ENCODE measurements at places on chromosomes 1 and 21. TPM values are rescaled to one million over a fixed set of nuclear protein-coding genes. Genes with fewer than 3 reads are reported as not detected.

The QSOX1 gene
- 49.8 TPM for polyA plus RNA-seq

The FAM163A gene
- 0.21 TPM for polyA plus RNA-seq

The TMEM54 gene
- polyA plus RNA-seq, result 2.1 TPM

The ORC1 gene
- polyA plus RNA-seq, result 0.48 TPM

The C1QC gene
- not detected for polyA plus RNA-seq

The ZFYVE9 gene
- 21.6 TPM for polyA plus RNA-seq

The CCDC185 gene
- not detected for polyA plus RNA-seq

The HOOK1 gene
- 27.5 TPM for polyA plus RNA-seq

The BARHL2 gene
- not detected for polyA plus RNA-seq

The DMBX1 gene
- polyA plus RNA-seq, result not detected

The NBPF4 gene
- polyA plus RNA-seq, result not detected

The LRRC38 gene
- polyA plus RNA-seq, result not detected

The SERPINC1 gene
- not detected for polyA plus RNA-seq

The OR2T29 gene
- polyA plus RNA-seq, result not detected

The TSPEAR gene
- not detected for polyA plus RNA-seq

The JAM2 gene
- polyA plus RNA-seq, result 1.1 TPM

The SMIM11 gene
- polyA plus RNA-seq, result 100 TPM

The ANKRD45 gene
- 9.9 TPM for polyA plus RNA-seq

The C4BPA gene
- not detected for polyA plus RNA-seq

The PIGR gene
- polyA plus RNA-seq, result not detected

The COL9A2 gene
- 1.3 TPM for polyA plus RNA-seq

The OR2L2 gene
- polyA plus RNA-seq, result 0.14 TPM

The HRNR gene
- polyA plus RNA-seq, result not detected

The ASB17 gene
- polyA plus RNA-seq, result not detected

The KRTAP21-3 gene
- polyA plus RNA-seq, result not detected

The HUNK gene
- 9.3 TPM for polyA plus RNA-seq

The S100A16 gene
- not detected for polyA plus RNA-seq

The MX2 gene
- not detected for polyA plus RNA-seq

The PRELP gene
- not detected for polyA plus RNA-seq

The RNASEL gene
- polyA plus RNA-seq, result 0.76 TPM

The KLF17 gene
- polyA plus RNA-seq, result not detected

The ADORA3 gene
- polyA plus RNA-seq, result not detected

The PRAMEF6 gene
- polyA plus RNA-seq, result not detected

The ADGRL2 gene
- 162 TPM for polyA plus RNA-seq

The GPR52 gene
- polyA plus RNA-seq, result not detected

The LMOD1 gene
- polyA plus RNA-seq, result not detected

The CAPN8 gene
- polyA plus RNA-seq, result not detected

The ANGPTL1 gene
- polyA plus RNA-seq, result not detected

The DNALI1 gene
- polyA plus RNA-seq, result 33.5 TPM

The HES3 gene
- polyA plus RNA-seq, result not detected

The TAL1 gene
- polyA plus RNA-seq, result not detected

The HSPB7 gene
- polyA plus RNA-seq, result not detected

The PER3 gene
- polyA plus RNA-seq, result 0.84 TPM

The SPATA1 gene
- 0.17 TPM for polyA plus RNA-seq

The MACF1 gene
- 176 TPM for polyA plus RNA-seq

The CYB5RL gene
- polyA plus RNA-seq, result 2.8 TPM

The MPZ gene
- polyA plus RNA-seq, result not detected

The H3-3A gene
- 2,069 TPM for polyA plus RNA-seq

The FASLG gene
- polyA plus RNA-seq, result not detected

The AMY1C gene
- not detected for polyA plus RNA-seq

Data from neural cell (in vitro differentiated cells).